ENCODE measurements at places on chromosomes 2 and 18.

DNA sequence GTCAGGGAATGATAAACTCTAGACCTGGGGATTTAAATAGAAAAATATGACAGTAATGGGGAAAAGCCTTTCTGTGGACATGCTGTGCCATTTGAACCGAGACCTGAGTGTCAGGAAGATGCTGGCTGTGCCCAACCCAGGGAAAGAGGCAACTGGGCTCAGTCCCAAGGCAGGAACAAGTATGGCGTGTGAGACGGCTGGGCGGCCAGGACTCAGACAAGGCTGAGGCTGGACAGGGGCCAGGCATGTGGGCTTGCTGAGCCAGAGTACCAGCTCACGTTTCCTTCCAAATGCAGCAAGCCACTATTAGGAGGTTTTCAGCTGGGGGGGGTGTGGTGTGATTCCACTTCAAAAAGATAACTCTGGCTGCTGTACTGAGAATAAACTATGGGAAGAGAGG lies 92.4 kb downstream of the INPP5D start:
- DNase-seq, result peak; percentile 3

GRCh38 chr2:64315291-64315960 lies 138.5 kb upstream of the LGALSL start:
- no peak for DNase-seq

GRCh38 chr2:86488561-86489250 lies 47.5 kb downstream of the KDM3A start:
- no peak for DNase-seq

DNA sequence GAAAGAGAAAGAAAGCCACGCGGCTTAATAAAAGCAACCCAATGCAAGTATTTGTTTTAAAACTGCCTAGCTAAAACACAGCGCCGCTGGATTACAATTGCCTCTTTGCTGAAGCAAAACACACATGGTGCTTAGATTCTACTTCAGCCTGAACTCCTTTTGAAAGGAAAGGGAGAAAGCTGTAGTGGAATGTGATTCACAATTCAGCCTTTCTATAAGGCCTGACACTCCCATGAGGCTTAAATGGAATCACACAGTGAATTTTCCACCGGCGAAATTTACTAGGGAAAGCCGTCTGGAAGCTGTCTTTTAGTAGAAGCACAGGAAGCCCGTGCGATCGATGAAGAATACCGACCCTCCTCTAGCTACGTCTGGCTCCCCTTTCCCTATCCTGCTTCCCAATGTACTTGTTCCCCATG lies 348.0 kb downstream of the DLGAP1 start:
- DNase-seq, result no peak

DNA sequence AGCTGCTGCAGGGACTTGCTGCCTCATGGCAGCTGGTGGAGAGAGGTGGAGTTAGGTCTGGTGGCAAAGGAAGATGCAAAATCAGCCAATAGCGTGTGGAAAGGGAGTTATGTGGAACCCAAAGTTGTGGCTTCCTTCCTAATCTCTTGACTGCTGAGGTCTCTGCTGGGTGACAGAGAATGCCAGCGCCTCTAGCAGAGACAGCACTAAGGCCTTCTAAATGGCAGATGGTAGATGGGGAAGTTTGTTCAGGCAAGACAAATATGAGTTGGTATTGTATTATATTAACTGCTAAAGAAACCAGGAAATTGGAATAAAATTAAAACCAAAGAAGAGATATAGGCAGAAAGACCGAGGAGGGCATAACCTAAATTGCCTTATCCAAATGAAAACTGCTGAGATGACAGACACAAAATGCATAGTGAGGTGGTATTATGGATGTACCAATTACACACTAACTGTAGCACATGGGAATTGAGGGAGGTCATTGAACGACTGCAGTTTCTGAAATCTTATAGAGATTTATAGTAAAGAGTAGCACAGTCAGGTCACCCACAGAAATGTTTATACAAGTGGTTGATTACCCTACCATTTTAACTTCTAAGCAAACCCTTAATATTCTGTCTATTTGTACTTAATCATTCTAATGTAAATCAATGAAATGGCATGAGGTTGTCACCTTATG lies 246.6 kb upstream of the SESTD1 start:
- DNase-seq, result no peak

GRCh38 chr18:39951142-39951720 lies 2003.8 kb upstream of the PIK3C3 start:
- peak; percentile 57 for DNase-seq

- peak; percentile 50 for DNase-seq
These were observed 61.8 kb downstream of the NRP2 start for GRCh38 chr2:205744074-205744591.

DNA sequence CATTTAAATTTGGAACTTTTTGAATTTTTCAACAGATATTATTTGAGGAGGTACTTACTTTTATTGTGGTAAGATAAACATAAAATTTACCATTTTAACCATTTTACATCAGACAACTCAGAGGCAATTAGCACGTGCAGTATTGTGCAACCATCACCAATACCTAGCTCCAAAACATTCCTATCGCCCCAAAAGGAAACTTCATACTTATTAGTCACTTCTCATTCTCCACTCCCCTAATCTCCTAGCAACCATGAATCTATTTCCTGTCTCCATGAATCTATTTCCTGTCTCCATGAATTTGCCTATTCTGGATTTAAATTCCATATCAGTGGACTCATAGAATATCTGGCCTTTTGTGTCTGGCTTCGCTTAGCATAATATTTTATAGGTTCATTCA lies 69.9 kb upstream of the FAM136A start:
- peak; percentile 91 for DNase-seq

GRCh38 chr2:39898934-39899333 lies 119.9 kb upstream of the THUMPD2 start:
- DNase-seq, result no peak

DNA sequence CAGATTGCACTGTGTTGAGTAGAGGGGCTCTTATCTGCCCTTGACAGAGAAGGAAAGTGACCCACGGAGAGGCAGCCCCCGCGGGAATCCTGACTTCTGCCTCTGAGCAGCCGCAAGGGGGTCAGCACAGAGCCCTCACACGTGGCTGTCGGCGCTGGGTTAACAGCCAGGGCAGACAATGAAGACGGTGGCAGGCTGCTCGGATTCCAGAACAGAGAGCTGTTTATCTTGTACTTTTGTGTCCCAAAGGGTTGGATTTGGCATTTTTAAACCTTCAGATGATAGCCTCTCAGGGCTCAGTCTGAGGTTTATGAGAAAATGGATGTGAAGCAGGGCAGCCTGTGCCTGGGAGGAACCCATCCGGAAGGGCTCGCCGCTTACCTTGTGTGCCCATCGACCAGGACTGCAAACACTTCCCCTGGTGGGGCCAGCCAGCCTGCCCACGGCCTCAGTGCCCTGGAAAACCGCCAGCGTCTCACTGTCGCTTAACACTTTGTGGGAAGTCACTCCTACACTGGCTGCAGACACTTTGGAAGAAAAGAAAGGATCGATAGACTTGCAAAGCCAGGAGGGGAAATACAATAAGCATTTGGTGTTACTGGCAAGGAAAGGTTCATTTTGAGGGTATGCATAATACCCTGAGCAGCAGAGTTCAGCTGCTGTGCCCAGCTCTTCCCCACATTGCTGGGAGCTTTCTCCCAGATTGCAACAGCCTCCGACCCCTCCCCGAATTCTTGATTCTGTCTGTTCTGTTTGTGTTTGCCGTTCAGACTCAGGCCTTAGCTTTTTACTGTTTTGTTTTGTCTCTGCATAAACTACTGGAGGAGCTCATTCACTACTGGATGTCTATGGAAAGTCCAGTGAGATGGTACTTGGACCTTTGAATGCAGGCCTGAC lies 325.3 kb upstream of the MYT1L start:
- no peak for DNase-seq

- DNase-seq, result peak; percentile 55
These were observed 8.8 kb upstream of the CRACDL start for GRCh38 chr2:98944775-98945174.

Measured in fibroblast of skin of right biceps (primary cell).